ENCODE measurements at places on chromosomes 3 and 15.

DNA sequence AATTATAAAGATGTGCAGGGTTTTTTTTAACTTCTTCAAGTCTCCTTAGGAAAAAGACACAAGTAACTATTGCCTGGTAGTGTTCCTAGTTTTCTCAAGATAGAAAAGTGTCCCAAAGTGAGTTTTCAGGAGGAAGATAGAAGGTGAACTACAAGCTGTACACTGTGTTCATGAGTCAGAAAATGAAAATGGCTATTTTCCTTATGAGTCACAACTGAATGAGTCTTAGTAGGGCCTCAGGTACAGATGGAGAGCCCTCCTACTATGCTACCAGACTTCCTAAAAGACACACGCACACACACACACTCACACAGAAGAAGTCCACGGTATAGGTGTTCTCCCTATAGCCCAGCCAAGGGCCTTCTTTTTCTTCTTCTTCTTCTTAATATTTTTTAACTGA, 3.1 kb downstream of the MYO1E start:
- no peak for DNase-seq

- DNase-seq = no peak
These were observed 39.5 kb downstream of the TMEM40 start for GRCh38 chr3:12719541-12719940.

GRCh38 chr3:102460579-102460978, 25.8 kb downstream of the ZPLD1 start:
- DNase-seq = no peak

- DNase-seq = no peak
These were observed 151.4 kb downstream of the OTOL1 start for GRCh38 chr3:161647936-161648470.

DNA sequence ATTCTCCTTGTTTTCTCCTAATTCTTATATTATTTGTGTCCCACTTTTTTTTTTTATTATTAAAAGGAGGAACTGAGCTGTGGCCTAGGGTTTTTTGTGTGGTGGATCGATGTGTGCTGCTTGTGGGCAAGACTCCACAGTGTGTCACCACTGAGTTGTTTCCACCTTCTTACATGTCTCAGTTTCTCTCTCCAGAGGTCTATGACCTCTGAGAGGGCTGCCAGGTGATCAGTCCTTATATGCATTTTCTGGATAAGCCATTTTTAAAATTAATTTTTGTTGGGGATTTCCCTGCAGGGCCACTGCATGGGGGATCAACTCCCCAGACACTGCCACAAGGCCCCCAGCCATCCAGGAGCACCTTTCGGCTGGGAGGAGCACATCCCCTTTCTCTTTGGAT, 27.8 kb downstream of the IQCF6 start:
- DNase-seq = no peak

- DNase-seq = peak; percentile 35
These were observed 42.5 kb downstream of the TAMM41 start for GRCh38 chr3:11803977-11804892.

GRCh38 chr15:49675041-49675440, 54.2 kb downstream of the DTWD1 start:
- DNase-seq = peak; percentile 63
